Psoas muscle (tissue), 8 donors: ENCODE measurements at places on chromosomes 5 and 9. TPM values are rescaled to one million over a fixed set of nuclear protein-coding genes. Genes with fewer than 3 reads are reported as not detected.
A peak's percentile ranks its signal among the peaks of the same experiment; 100 is the strongest.

IDNK gene
- 1.3 TPM for total RNA-seq

PCDHB5 gene
- total RNA-seq = 0.99 TPM

DNA sequence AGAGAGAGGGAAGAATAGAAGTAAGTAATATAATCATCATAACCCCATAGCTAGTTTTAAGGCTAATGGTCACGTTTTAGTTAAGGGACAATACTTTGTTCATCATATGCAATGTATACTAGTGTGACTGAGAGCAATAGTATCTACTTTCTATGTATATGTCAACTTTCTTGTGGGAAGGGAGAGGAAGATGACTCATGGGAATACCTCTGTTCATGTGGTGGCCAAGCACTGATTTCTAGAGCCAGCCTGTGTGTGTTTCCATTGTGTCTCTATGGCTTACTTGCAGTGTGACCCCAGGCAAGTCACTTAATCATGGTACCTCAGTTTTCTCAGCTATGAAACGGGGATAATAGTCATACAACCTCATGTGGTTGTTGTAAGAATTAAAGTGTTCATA lies 639.6 kb downstream of the CETN3 start:
- no peak overlapping the region for H3K4me3 ChIP-seq
- H3K36me3 ChIP-seq = no peaks in the 10 kb centered on the region
- no peak for DNase-seq
- no peaks in the 10 kb centered on the region for H3K4me1 ChIP-seq

TPD52L3 gene
- total RNA-seq = not detected

DNA sequence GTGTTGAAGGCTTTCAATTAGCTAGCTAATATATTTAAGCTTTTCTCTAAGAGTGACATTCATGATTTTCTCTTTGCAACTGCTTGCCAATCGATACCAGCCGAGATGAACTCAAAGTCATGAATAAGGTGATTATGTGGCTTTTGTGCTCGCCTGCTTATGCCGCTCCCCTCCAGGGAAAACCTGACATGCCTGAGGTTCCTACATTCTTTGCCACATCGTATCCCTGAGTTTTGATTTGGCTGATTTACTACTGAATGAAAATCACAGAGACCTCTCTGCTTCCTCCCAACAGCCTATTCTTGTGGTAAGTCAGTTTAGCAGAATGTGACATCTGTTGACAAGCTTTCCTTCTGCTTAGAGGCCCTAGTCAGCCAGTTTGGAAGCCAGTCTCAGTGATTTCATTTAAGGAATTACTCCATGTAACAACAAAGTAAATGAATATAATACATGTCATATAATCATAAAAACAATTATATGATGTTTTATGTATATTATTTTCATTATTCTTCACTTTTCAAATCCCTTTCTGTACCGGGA lies 513.4 kb downstream of the CSNK1G3 start:
- no peaks in the 10 kb centered on the region for H3K4me1 ChIP-seq
- no peak for DNase-seq
- no peak overlapping the region for H3K27ac ChIP-seq
- no peaks in the 10 kb centered on the region for H3K27me3 ChIP-seq
- no peaks in the 10 kb centered on the region for H3K36me3 ChIP-seq

- H3K4me3 ChIP-seq = no peak overlapping the region
- H3K27ac ChIP-seq = no peak overlapping the region
- no peak for DNase-seq
Observed at GRCh38 chr9:129280623-129281271, 102.7 kb upstream of the IER5L start.

DNA sequence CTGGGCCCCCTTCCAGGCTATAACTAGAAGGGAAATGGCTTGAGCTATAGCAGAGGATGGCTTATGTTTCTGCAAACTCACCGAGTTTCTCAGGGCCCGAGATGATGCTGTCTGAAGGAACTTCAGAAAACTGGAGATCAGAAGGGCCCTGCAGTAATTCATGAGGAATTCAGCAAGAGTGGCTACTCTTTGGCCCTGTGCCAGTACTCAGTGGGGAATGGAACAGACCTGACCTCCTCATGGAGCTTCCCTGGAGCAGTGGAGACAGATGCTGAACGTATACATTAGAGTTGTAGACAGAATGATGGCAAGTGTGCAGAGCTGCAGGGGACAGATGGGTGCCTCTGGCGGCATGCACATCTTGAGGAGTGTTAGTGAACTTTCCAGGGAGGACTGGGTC lies 17.3 kb upstream of the SMIM32 start:
- no peak overlapping the region for H3K27ac ChIP-seq
- H3K27me3 ChIP-seq = peaks cover 6% of the 10 kb centered on the region
- H3K4me3 ChIP-seq = no peak overlapping the region
- no peaks in the 10 kb centered on the region for H3K36me3 ChIP-seq
- no peak for DNase-seq
- H3K4me1 ChIP-seq = no peaks in the 10 kb centered on the region

TNC gene
- 94.7 TPM for total RNA-seq

DNA sequence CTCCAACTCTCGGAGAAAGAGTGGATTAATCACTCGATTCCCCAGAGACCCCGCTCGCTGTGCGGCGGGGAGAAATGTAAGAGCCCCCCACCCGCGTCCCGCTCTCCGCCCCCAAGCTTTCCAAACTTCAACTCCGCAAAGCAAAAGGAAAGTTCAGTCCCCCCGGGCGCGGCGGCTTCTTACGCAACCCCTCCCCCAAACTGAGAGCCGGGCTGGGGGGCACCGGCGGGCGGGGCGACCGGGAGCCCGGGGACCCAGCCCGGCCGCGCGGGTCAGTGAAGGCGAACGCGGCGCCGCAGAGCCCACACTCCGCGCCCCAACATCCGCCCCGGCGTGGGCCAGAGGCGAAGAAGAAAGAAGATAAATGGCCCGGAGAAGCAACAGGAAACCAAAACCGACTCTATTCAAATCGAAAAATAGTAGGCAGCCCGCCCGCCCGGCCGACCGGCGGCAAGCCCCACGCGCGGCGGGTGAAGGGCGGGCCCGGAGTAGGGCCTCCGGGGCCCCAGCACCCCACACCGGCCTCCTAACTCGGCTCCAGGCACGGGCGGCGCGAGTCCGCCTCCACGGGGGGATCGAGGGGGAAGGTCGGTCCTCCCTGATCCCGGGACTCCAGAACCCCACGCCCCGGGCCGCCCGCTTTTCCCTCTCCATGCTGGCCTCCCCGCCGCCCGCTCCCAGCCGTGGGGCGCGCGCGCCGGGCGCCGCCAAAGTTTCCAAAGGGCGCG lies 720 bp downstream of the NOTCH1 start:
- H3K4me3 ChIP-seq = peak overlapping the region; percentile 78
- no peaks in the 10 kb centered on the region for H3K36me3 ChIP-seq
- peak overlapping the region; percentile 96 for H3K27ac ChIP-seq
- H3K4me1 ChIP-seq = peaks cover 18% of the 10 kb centered on the region
- H3K27me3 ChIP-seq = no peaks in the 10 kb centered on the region
- no peak for DNase-seq

- H3K4me3 ChIP-seq = no peak overlapping the region
- H3K27me3 ChIP-seq = no peaks in the 10 kb centered on the region
- no peak overlapping the region for H3K27ac ChIP-seq
- no peaks in the 10 kb centered on the region for H3K4me1 ChIP-seq
- no peak for DNase-seq
Observed at GRCh38 chr5:108046955-108047670, 334.8 kb downstream of the FBXL17 start.

- H3K4me3 ChIP-seq = no peak overlapping the region
- H3K27me3 ChIP-seq = no peaks in the 10 kb centered on the region
- no peaks in the 10 kb centered on the region for H3K4me1 ChIP-seq
Observed at GRCh38 chr5:153211076-153211475, 279.4 kb upstream of the GRIA1 start.

UBE2R2 gene
- 62.9 TPM for total RNA-seq

DNA sequence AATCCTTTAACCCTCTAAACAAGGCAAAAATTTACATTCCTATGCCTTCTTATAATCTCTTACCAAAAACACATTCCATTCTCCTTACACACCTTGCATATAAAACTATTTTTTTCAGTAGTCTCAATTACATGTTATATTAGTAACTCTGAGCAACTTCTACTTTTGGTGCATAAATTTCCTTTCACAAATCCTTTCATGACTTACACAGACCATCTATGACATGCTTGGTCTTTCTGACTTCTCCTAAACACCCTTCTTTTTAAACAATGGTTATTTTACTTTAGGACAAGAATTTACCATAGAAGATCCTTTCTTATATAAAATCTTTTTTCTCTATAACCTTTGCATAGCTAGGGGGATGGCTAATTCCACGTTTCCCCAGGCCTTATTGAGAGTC lies 208.0 kb upstream of the ARRDC3 start:
- no peaks in the 10 kb centered on the region for H3K27me3 ChIP-seq
- H3K4me3 ChIP-seq = no peak overlapping the region
- no peaks in the 10 kb centered on the region for H3K36me3 ChIP-seq
- DNase-seq = no peak

ADAMTS13 gene
- 2.5 TPM for total RNA-seq

DNA sequence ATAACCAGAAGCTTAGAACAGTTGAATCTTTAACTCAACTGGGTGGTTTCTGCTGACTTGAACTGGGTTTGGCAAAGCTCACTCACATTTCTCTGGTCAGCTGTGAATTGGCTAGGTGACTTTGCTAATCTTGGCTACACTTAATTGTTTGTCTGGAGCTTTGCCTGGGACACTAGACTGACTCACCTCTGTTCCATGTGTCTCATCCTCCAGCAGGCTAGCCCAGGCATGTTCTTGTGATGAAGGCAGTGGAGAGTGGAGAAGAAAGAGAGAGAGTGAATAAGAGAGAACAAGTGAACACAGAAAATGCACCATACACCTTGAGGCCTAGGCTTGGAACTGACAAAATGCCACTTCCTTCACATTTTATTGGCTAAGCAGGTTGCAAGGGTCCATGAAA lies 32.6 kb downstream of the SPATA31D1 start:
- H3K36me3 ChIP-seq = no peaks in the 10 kb centered on the region
- H3K4me3 ChIP-seq = no peak overlapping the region
- peak overlapping the region; percentile 77 for H3K27ac ChIP-seq
- peaks cover 11% of the 10 kb centered on the region for H3K4me1 ChIP-seq
- peak; percentile 33 for DNase-seq

TRIM14 gene
- total RNA-seq = 0.79 TPM

DNA sequence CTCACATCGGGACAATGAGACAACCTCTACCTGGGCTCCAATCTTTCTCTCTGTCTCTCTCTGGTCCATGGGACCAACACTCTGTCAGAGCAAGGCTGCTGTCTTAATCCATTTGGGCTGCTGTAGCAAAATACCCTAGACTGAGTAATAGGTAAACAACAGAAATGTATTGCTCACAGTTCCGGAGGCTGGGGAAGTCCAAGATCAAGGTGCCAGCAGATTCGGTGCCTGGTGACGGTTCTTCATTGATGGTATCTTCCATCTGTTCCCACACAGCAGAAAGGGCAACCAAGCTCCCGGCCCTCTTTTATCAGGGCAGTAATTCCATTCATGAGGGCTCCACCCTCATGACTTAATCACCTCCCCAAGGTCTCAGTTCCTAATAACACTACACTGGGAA lies 61.3 kb upstream of the SPOCK1 start:
- no peak for DNase-seq
- no peaks in the 10 kb centered on the region for H3K4me1 ChIP-seq
- no peak overlapping the region for H3K27ac ChIP-seq
- H3K36me3 ChIP-seq = no peaks in the 10 kb centered on the region

SLC4A9 gene
- not detected for total RNA-seq

DNA sequence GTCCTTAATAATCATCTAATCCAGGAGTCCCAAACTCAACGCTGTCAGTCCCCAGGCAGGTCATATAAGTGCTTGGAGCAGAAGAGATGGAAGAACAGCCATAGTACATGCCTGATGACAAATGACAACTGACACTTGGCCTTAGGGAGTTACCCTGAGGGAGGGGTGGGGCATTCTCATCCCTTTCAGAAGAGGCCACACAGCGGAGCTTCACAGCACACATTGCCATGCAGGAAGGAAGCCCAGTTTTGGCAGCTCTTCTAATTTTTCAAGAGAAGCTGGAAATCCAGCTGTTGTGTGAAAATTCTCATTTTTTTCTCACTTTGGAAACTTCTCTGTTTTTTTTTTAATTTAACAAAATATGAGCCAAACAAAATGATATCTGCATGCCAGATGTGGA lies 89.0 kb downstream of the ASTN2 start:
- H3K36me3 ChIP-seq = no peaks in the 10 kb centered on the region
- no peak overlapping the region for H3K27ac ChIP-seq
- H3K4me1 ChIP-seq = no peaks in the 10 kb centered on the region
- no peak for DNase-seq
